ENCODE measurements at places on chromosomes 16 and 17.

- DNase-seq = peak; percentile 33
These were observed 89.8 kb downstream of the KATNIP start for GRCh38 chr16:27639561-27640276.

DNA sequence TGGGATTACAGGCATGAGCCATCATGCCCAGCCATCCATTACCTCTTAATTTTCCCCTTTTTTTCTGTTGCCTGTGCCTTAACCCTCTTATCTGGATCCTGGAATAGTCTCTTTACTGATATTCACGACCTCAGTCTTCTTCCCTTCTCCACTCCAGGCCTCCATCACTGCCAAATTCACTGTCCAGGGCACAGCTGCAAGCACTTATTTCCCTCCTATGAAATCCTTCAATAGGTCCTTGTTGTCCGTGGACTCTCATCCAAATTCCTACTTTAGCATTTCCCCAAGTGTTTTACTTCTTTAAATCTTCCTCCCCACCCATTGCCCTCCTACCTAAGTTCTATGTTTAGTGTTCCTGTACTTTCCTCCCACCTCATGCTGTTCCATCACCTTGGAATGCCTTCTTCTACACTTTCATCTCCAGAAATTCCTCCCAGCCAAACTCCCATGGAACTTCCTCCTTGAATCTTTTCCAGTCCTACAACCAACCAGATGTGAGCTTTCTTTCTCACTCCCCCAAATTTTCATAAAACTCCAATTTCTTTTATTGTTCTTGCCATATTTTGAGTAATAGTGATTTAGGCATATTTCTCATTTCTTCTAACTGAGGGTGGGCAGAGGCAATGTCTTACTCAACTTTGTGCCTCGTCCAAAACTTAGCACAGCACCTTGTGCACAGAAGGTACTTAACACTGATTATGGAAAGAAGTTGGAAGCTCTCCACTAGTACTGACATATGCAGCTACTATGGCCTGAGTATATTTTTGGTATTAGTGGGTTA, 35.3 kb downstream of the FAM20A start:
- DNase-seq = no peak

DNA sequence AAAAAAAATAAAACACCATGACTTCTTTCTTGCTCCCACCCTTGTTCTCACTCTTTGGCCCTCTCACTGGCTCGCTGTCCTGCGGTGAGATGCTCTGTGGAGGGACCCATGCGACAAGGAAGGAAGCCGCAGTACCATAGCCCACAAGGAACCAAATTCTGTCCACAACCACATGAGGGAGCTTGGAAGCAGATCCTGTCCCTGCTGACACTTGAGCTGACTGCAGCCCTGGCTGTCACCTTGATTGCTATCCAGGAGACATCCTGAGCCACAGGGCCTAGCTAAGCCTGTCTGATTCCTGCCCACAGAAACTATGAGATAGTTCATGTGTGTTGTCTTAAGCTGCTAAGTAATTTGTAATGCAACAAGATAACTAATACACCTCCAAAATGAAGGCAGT, 4.8 kb upstream of the MT2A start:
- no peak for DNase-seq

GRCh38 chr17:79676796-79677195, 53.9 kb upstream of the ENPP7 start:
- DNase-seq = no peak

DNA sequence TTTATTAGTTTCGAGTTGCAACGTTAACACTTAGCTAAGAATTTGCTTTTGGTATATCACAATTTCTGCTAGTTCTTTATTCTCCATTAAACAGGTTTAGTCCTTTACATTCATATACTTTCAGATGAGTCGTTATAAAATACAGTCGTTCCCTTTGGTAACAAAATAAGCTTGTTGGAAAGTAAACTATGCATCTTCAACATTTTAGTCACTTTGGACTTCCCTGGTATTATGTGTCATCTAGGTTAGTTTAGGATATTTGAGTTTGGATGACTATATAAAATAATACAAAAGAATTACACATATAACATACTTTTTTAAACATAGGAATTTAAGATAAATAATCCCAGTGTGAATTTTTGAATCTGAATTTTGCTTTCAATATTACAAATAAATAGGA, 351.5 kb downstream of the BCAS3 start:
- no peak for DNase-seq
